ENCODE measurements at places on chromosomes 2 and 18.

DNA sequence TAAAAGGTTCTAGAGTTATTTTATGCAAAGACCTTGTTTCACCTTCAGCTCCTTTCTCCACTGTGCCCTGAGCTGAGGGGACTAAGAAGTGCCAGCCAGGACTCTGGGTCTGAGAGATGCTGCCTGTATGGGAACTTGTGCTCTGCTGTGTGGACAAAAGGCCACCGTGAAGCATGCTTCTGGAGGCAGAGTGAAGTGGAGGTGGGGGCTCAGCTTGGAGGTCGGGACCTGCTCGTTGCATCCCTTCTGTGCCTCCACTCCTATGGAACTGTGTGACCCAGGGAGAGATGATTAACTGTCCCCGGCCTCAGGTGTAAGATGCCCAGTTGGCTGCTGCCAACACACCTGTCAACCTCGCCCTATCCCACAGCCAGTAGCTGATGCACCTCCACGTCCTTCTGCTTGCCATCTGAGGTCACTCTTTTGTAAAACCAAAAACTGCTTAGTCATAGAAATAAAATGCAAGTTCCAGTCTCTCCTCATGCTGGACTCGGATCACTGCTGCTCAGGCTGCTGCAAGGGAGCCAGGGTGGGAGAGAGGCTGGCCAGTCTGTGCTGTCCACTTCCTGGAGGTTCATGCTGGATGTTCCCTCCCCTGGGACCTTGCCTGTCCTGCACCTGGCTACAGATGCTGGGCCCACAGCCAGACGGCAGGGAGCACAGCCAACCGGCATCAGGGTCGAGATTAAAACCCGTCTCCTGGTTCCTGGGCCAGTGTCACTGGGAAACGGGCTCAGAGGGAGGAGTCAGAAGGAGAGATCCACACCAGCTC, 113.2 kb downstream of the ACKR3 start:
- no peaks in the 10 kb centered on the region for H3K27me3 ChIP-seq
- H3K4me1 ChIP-seq = no peaks in the 10 kb centered on the region
- no peak for DNase-seq
- H3K27ac ChIP-seq = no peak overlapping the region
- H3K4me3 ChIP-seq = no peak overlapping the region
- no peaks in the 10 kb centered on the region for H3K36me3 ChIP-seq

GRCh38 chr2:145543856-145544255, 1023.9 kb upstream of the ZEB2 start:
- H3K4me3 ChIP-seq = no peak overlapping the region
- DNase-seq = no peak
- no peaks in the 10 kb centered on the region for H3K27me3 ChIP-seq
- no peaks in the 10 kb centered on the region for H3K36me3 ChIP-seq

DNA sequence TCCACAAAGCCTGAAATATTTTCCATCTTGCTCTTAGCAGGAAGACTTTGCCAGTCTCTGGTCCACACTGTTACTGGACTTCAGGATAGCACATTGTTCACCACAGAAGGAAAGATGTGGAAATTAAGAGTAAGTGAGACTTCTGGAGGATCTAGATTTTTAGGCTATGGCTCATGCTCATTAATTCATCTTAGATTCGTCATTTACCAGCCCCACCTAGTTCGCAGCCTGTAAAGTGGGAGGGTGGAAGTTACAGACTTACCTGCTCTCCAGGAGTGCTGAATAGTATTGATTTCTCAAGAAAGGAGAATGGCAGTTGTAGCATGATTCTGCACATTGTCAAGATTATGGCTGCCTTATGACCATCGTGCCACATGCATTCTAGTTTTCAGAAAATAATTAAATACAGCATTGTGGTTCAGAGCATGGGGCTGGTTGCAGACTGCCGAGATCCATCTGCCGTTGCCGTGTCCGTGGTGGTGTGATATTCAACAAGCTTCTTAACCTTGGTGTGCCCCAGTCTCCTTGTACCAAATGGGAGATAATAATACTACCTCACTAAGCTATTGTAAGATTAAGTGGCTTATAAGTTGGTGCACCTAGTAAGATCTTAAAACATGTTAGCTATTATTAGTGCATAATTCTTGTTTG, 56.8 kb downstream of the RNF144A start:
- no peak for DNase-seq
- H3K4me1 ChIP-seq = peaks cover 4% of the 10 kb centered on the region

DNA sequence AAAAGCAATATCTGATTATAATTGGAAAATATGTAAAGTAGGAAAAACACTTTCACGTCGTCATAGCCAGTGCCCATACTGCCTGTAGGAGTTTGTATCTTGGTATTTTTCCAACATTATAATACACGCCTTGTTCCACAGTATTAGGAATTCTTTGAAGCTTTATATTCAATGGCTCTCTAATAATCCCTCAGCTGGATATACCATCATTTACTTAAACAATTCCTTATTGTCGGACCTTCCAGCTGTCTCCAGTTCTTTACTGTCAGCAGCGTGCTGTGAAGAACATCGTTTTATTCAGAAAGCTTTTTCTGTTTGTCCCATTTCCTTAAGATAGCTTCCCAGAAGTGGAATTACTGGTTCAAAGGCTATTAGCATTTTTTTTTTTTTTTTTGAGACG, 31.7 kb downstream of the ATP6V1C2 start:
- H3K36me3 ChIP-seq = no peaks in the 10 kb centered on the region
- H3K4me1 ChIP-seq = no peaks in the 10 kb centered on the region
- no peaks in the 10 kb centered on the region for H3K27me3 ChIP-seq
- DNase-seq = no peak
- no peak overlapping the region for H3K4me3 ChIP-seq

DNA sequence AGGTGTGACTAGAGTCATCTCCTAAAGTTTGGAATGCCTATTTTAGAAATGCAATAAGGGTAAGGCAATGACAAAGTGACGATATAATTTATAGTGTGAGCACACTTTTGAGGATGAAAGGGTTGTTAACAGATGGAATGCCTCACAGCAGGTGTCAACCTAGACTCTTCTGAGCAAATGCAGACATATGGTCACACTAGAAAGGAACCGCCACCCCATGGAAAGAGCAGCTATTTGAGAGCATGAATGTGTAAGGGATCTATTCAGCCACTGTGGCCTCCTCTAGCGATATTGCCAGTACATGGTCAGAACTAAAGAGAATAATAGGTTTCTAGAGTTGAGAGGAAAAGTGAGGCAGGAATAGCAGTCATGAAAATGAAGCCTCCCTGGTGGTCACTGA, 18.5 kb downstream of the DSG2 start:
- no peak overlapping the region for H3K27ac ChIP-seq
- no peak for DNase-seq
- H3K4me3 ChIP-seq = no peak overlapping the region
- H3K27me3 ChIP-seq = no peaks in the 10 kb centered on the region
- no peaks in the 10 kb centered on the region for H3K4me1 ChIP-seq

DNA sequence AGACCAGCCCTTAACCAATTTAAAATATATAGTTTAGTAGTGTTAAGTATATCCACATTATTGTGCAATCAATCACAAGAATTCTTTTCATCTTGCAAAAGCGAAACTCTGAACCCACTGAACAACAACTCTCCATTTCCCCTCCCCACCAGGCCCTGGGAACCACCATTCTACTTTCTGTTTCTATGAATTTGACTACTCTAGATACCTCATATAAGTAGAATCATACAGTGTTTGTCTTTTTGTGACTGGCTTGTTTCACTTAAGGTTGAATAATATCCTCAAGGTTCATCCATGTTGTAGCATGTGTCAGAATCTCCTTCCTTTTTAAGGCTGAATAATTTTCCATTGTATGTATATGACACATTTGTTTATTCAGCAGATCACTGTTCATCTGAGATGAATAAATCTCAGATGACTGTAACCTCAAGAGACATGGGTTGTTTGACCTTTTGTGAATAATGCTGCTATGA, 8.1 kb upstream of the SOS1 start:
- H3K36me3 ChIP-seq = no peaks in the 10 kb centered on the region
- DNase-seq = no peak
- no peaks in the 10 kb centered on the region for H3K27me3 ChIP-seq
- no peaks in the 10 kb centered on the region for H3K4me1 ChIP-seq

DNA sequence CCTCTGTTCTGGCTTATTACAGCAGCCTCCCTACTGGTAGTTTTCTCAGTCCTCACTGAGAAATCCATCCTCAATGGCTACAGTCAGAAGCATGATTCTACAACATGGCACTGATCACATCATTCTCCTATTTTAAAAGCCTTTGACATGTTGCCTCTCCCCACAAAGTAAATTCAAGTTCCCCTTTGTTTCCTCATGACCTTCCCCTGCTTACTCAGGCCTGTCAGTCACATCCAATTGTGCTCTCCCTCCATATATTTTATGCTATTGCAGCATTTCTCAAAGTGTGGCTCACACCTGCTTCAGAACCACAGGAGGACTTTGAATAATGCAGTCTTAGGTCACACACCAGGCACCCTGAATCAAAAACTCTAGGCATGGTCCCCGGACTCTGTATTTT, 124.6 kb downstream of the SPOPL start:
- no peaks in the 10 kb centered on the region for H3K4me1 ChIP-seq
- no peak overlapping the region for H3K27ac ChIP-seq
- H3K27me3 ChIP-seq = no peaks in the 10 kb centered on the region
- no peak for DNase-seq

GRCh38 chr18:47461406-47461948, 210.0 kb upstream of the SKOR2 start:
- no peaks in the 10 kb centered on the region for H3K27me3 ChIP-seq
- H3K4me1 ChIP-seq = no peaks in the 10 kb centered on the region
- no peak for DNase-seq
- H3K36me3 ChIP-seq = no peaks in the 10 kb centered on the region
- no peak overlapping the region for H3K4me3 ChIP-seq

- no peak overlapping the region for H3K4me3 ChIP-seq
- no peak for DNase-seq
- H3K27ac ChIP-seq = no peak overlapping the region
- no peaks in the 10 kb centered on the region for H3K27me3 ChIP-seq
- H3K4me1 ChIP-seq = peaks cover 21% of the 10 kb centered on the region
Observed at GRCh38 chr18:31508781-31509180, 10.8 kb downstream of the DSG2 start.

- no peak overlapping the region for H3K27ac ChIP-seq
- DNase-seq = no peak
- no peaks in the 10 kb centered on the region for H3K36me3 ChIP-seq
- H3K4me1 ChIP-seq = no peaks in the 10 kb centered on the region
- H3K4me3 ChIP-seq = no peak overlapping the region
- H3K27me3 ChIP-seq = no peaks in the 10 kb centered on the region
Observed at GRCh38 chr2:219641390-219642068, 14.1 kb downstream of the SLC4A3 start.

- no peak overlapping the region for H3K27ac ChIP-seq
- H3K27me3 ChIP-seq = no peaks in the 10 kb centered on the region
- H3K4me3 ChIP-seq = no peak overlapping the region
- H3K4me1 ChIP-seq = no peaks in the 10 kb centered on the region
- no peaks in the 10 kb centered on the region for H3K36me3 ChIP-seq
Observed at GRCh38 chr2:15881676-15882075, 58.7 kb upstream of the MYCN start.

- H3K4me1 ChIP-seq = no peaks in the 10 kb centered on the region
- no peak for DNase-seq
- H3K27me3 ChIP-seq = no peaks in the 10 kb centered on the region
Observed at GRCh38 chr2:199111458-199111857, 346.3 kb downstream of the SATB2 start.

DNA sequence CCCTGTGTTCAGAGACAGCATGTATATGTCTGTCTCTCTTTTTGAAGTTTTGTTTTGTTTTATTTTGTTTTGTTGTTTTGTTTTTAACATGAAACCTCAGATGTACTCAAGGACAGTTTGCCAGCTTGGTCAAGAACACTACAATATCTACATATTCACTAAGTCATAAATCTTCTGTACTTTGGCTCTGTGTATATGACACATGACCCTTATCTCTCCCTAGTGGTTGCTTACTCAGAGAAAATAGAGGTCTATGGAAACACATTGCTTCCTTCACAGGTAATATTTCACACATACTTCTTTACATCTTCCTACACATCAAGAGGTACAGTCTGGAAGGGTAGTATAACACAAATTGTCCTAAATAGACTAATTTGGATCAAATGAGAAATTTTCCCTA, 312.6 kb upstream of the VRK2 start:
- H3K27me3 ChIP-seq = no peaks in the 10 kb centered on the region
- H3K4me3 ChIP-seq = no peak overlapping the region
- H3K27ac ChIP-seq = no peak overlapping the region
- DNase-seq = no peak
- no peaks in the 10 kb centered on the region for H3K4me1 ChIP-seq

DNA sequence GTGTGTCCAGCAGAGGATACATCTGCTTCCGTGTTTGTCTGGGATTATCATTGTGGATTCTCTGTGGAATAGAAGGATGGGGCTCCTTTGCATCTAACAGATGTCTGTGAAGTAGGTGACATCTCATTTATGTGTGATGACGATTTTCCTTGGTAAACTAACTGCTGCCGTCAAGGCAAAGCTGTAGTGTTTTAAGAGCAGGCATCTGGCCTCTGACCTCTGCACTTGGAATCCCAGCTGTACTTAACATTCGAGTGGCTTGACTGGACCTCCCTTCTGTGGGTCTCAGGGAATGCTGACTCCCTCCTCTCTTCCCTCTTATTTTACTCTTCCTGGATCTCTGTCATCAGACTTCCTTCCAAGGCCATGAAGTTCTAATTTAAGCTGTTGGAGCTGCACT, 56.4 kb downstream of the DCDC2C start:
- H3K36me3 ChIP-seq = no peaks in the 10 kb centered on the region
- no peak overlapping the region for H3K4me3 ChIP-seq
- DNase-seq = no peak
- H3K27ac ChIP-seq = no peak overlapping the region
- no peaks in the 10 kb centered on the region for H3K4me1 ChIP-seq

- H3K36me3 ChIP-seq = no peaks in the 10 kb centered on the region
- H3K4me3 ChIP-seq = no peak overlapping the region
- no peaks in the 10 kb centered on the region for H3K27me3 ChIP-seq
- H3K27ac ChIP-seq = no peak overlapping the region
- H3K4me1 ChIP-seq = no peaks in the 10 kb centered on the region
Observed at GRCh38 chr18:57242285-57242684, 95.4 kb downstream of the BOD1L2 start.

DNA sequence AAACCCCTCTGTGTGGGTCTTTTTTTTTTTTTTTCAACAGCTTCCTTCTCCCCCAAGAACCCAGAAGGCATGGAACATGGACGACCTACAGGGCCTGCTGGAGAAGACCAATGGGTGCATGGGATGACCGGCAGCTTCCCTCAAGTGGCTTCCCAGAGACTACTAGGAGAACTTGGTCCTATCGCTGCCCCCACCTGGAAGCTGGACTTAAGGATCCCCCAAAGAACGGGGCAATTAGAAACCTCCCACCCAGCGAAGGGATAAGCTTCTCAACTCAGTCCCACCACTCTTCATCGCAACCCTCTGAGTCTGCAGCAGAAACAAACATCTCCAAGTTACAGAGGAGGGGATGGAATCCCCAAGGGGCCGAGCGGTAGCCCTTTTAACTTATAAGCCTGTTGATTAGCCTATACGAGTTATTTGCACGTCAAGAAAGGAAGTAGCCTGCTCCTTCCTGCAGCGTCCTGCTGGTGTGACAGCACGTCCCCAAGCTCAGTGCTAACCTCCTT, 1.4 kb downstream of the ACTR1B start:
- H3K27me3 ChIP-seq = no peaks in the 10 kb centered on the region
- H3K36me3 ChIP-seq = peaks cover 5% of the 10 kb centered on the region
- H3K4me3 ChIP-seq = peak overlapping the region; percentile 73
- H3K4me1 ChIP-seq = peaks cover 3% of the 10 kb centered on the region

- no peaks in the 10 kb centered on the region for H3K27me3 ChIP-seq
- H3K4me1 ChIP-seq = no peaks in the 10 kb centered on the region
- H3K36me3 ChIP-seq = no peaks in the 10 kb centered on the region
- H3K27ac ChIP-seq = peak overlapping the region; percentile 86
Observed at GRCh38 chr2:99636144-99637034, 146.6 kb upstream of the REV1 start.

Data from breast epithelium (tissue), 4 donors.